ENCODE measurements at places on chromosomes 3 and 15.

DNA sequence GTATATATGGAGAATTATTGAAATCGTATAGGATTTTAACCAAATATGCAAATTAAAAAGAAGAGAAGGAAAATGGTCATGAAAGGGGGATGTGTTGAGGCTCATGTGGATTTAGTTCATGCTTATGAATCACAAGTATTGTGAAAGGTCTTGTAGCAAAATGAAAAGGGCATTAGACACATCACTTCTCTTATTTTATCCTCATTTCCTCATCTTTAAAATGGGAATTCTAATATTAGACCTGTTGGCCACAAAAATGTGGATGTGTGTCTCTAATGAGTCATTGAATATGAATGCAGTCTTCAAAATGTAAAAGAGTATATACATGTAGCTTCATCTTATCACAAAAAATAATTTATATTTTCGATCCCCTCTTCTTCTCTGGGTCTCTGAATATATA is 14.9 kb upstream of the ALCAM start:
- DNase-seq: no peak

DNA sequence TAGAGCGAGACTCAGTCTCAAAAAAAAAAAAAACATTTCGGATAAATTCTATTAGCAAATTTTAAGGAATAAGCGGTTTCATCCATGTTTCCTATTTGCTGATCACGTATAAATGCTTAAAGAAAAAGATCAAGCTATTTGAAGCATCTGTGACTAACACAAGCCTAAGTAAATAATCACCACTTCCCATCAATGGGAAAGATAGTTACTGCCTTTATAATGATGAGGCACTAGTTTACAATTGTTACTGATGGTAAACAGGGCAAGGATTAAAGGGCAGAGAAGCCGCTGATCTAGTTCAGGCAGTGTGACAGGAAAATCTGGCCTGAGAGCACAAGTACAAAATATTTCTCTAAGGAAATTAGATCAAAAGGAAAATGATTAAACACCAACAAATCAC is 13.7 kb downstream of the CLPX start:
- no peak for DNase-seq

DNA sequence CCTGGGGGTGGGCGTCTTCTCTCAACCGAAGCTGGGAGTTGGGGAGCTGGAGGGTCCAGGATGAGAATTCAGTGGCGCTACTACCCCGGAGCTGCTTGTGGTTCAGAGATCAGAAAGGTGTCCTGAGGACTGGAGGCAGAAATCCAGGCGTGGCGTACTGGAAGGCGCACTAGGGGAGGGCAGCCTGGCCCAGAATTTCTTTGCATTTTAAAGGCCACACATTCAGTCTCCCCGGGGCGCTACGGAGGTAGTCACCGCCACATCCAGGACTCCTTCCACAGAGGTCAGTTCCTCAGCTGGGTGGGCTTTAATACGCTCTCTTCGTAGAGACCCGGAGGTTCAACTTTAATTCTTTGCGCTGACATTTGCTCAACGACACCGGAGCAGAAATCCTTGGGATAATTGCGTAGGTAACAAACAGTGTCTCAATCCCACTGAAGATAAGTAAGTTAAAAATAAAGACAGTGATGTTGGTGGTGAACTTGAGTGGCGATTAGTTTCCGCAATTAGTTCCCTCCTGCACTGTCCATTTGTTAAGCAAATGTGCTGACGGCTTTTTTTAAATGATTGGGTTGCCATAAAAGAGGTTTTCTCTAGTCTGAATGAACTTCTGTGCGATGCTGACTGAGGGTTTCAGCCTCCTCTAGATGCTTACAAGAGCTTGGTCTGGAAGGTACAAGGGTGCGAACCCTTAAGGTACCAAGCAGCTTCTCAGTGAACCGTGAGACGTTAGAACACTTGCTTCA is 535 bp downstream of the MCTP2 start:
- no peak for DNase-seq

GRCh38 chr3:169676925-169677537 is 13.5 kb upstream of the MECOM start:
- DNase-seq: no peak

DNA sequence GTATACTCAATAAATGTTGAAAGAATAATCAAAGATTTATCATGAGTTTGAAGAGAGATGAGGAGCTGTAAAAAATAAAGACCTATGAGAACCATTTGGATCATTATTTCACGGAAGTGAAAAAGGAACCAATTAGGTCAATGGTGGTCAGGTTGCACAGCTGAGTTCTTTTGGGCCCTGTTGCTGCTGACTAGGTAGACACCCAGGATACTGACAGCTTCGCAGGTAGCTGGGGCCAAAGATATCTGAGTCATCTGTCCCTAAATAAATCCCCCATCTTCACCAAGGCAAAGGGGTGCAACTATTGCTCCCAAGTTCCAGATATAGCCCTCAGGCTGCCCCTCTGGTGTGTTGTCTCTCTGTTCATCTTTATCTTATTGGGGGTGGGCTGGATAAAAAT is 5.0 kb upstream of the ARL14 start:
- no peak for DNase-seq

All from stimulated activated CD4-positive, alpha-beta T cell treated with anti-CD3 and anti-CD28 coated beads, Interleukin-12 subunit alpha, Interleukin-12 subunit beta, amount 100 ng/mL, for 24 hours (primary cell).